Naive thymus-derived CD4-positive, alpha-beta T cell (primary cell): ENCODE measurements at places on chromosomes 2 and 18. TPM values are rescaled to one million over a fixed set of nuclear protein-coding genes. Genes with fewer than 3 reads are reported as not detected.

Gene GBX2
- total RNA-seq: not detected

Gene EPB41L3
- total RNA-seq: 21.6 TPM

Gene GAL3ST2
- 0.93 TPM for total RNA-seq

Gene KCNIP3
- not detected in 2 replicates for total RNA-seq

Gene EMILIN2
- 16.9 TPM for total RNA-seq

- no peak for DNase-seq
Measured at GRCh38 chr2:69163109-69163508, 150.1 kb downstream of the ANTXR1 start.

- no peak for DNase-seq
Measured at GRCh38 chr2:132253496-132254305, 91.9 kb upstream of the ANKRD30BL start.

- no peak for DNase-seq
Measured at GRCh38 chr2:28269019-28269784, 123.5 kb upstream of the FOSL2 start.

GRCh38 chr18:12652861-12653401 is 5.0 kb downstream of the SPIRE1 start:
- DNase-seq: no peak

DNA sequence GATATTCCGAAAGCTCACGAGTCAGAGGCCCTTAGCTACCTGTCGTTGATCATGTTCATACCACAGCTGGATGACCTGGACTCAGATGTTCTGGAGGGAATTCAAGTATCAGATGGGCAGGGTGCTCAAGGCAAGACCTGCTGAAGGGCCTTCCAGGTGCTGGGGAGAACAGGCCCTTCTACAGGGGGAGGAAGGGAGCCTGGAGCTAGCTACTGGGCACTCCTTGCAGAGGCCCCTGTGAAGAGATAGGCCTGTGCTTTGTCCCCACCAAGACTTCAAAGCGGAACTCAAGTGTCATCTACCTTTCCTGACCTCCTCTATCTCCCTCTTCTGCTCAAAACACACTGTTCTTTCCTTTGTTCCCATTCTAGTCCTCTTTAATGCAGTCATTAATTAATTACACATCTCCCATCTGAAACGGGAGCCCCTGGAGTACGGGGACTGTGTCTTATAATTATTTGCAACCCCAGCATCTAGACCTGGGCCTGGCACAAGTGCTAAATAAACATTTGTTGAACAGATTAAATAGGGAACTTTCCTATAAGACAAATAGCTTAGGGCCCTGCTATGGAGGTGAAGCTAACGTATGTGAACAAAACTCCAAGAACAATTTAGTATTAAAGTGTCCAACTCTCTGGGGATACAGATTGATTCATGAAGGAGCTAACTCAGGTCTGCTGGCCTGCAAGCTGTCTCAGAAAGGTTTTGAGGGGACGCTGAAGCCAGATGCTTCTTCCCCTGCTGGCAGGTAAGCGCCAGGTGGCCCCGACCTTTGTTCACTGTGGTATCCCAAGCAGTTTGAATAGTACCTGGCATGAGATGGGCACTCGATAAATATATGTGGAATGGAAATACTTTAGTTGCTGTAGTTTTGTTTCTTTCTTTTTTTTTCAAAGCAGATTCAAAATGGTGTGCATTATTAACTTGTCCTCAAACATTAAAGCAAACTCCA is 22.0 kb downstream of the RHOB start:
- no peak for DNase-seq

GRCh38 chr2:169796441-169796840 is 2.2 kb upstream of the SSB start:
- DNase-seq: no peak

GRCh38 chr2:170770606-170771420 is 635 bp downstream of the ERICH2 start:
- peak; percentile 49 for DNase-seq
